Placental epithelial cell (primary cell): ENCODE measurements at places on chromosomes 5 and 9. TPM values are rescaled to one million over a fixed set of nuclear protein-coding genes. Genes with fewer than 3 reads are reported as not detected.

The KCNV2 gene
- not detected in 2 replicates for total RNA-seq

The NUTM2F gene
- not detected in 2 replicates for total RNA-seq

The LRRC70 gene
- 0.65 and 2.0 TPM in 2 replicates for total RNA-seq

The GHR gene
- 0.79 and 3.8 TPM in 2 replicates for total RNA-seq

The MSX2 gene
- total RNA-seq: 10.6 and 12.4 TPM in 2 replicates
